Chondrocyte (in vitro differentiated cells): ENCODE measurements at places on chromosomes 2 and 18. TPM values are rescaled to one million over a fixed set of nuclear protein-coding genes. Genes with fewer than 3 reads are reported as not detected.

The GAD1 gene
- total RNA-seq, result not detected in 3 replicates

DNA sequence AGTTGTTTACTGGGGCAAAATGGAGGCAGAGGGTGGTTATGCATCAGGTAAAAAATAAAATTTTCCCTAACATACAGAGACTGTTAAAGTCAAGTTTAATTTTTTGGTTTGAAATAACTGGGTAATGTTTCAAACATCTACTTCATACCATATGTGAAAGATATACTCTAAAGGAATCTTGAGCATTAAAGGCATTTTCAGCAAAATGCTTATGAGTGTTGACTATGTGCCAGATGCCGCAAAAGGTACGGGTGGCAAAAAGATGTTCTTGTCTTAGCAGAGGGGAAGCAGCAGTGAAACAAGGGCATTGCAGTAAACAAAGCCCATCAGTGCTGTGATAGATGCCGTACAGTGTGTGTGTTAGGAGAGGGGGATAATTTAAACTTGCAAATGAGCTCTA lies 263.1 kb upstream of the ID2 start:
- DNase-seq, result no peak

The MOGAT1 gene
- total RNA-seq, result not detected in 3 replicates

- DNase-seq, result no peak
These were observed 16.2 kb downstream of the CENPO start for GRCh38 chr2:24809316-24810007.

DNA sequence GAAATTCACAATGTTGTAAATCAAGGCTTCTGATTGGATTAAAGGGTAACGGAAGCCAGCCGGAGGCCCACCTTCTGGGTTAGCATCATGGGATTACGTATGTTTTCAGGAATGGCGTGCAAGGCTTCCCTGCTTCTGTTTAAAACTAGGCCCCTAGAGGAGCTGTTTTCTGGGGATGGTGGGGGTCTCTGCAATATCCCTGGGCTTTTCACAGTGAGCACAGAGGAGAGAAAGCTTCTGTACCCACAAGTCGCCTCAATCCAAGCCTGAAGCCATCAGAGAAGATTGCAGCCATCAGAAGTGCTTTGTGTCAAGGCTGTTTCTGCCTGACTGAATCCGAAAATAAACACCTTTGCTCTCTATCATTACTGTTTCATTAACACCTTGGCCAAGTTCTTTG lies 226.9 kb upstream of the SMIM21 start:
- DNase-seq, result no peak

The ST6GAL2 gene
- 144 to 319 TPM (median 144 TPM) in 3 replicates for total RNA-seq

DNA sequence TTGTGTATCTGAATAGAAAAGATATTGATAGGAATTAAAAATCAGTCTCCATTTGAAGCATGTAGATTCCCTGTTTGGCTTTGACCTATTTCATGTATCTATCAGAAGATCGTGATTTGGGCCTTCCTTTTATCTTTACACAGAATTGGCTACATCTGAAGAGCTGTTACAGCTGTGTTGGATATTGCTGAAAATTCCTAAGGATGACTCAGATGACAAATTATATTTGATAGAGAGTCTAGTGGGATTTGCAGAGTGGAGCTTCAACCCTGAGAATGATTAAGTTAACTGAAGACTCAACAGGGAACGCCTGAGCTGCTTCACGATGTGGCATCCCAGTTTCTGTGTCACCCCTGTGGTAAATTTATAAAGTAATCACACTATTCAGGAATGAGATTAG lies 4.9 kb upstream of the COL3A1 start:
- no peak for DNase-seq

- DNase-seq, result no peak
These were observed 35.1 kb upstream of the CDC42EP3 start for GRCh38 chr2:37706334-37707183.

DNA sequence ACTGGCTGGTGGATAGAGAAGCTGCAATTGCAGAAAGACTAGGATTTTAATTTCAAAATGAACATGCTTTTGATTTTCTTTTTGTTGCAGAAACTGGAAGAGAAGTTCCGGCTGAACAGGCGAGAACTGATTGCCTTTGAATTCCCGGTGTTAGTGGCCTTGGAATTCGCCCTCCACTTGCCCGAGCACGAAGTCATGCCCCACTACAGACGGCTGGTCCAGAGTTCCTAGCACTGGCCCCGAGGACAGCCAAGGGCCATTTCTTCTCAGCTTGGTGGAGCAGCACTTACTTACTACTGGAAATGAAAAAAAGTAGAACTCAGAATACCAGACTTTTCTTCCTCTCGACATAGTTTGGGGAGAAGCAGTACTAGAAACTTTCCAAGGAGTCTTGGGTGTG lies 121.9 kb downstream of the CABLES1 start:
- DNase-seq, result no peak

- DNase-seq, result no peak
These were observed 33.6 kb downstream of the TMEM177 start for GRCh38 chr2:119712571-119712970.

The COL3A1 gene
- total RNA-seq, result 7,827 to 10,007 TPM (median 8,099 TPM) in 3 replicates

The SLC4A5 gene
- 0.65 to 2.2 TPM (median 1.2 TPM) in 3 replicates for total RNA-seq
